Cardiac septum (tissue), 1 donor: ENCODE measurements at places on chromosomes 2 and 18. TPM values are rescaled to one million over a fixed set of nuclear protein-coding genes. Genes with fewer than 3 reads are reported as not detected.

GRCh38 chr2:85733121-85733960 lies 20.4 kb upstream of the ATOH8 start:
- DNase-seq = no peak

DNA sequence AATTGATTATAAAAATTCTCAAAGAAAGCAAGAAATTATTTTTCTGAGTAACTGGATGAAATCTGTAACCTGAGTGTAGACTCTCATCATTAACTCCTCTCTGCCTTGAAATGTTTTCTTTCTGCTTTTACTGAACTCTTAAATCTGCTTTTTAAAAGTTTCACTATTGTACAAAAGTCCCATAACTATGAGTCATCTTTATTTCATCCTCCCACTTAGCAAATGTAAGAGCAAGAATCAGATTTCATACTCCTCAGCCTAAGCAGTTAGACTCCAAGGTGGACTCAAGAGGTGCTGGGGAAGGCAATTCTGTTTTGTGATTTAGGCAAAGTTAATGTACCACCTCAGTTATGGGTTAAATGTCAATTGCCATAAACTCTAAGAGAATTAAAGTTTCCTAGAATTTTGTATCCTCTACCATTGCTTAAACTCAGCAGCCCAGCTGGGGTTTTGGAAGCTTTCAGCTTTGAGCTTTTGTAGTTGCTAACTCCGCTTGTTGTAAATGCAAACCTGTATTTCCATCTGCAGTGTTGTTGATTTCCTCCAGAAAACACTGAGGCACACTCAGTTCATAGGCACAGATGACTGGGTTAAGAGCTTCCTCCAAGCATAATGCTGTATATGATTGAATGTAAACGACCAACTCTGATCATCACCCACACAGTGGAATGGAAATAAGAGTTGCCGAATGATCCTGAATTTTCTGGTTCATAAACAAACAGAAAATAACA lies 268.8 kb downstream of the ARHGAP15 start:
- no peak for DNase-seq

GRCh38 chr2:236663287-236664101 lies 93.9 kb downstream of the ACKR3 start:
- no peak for DNase-seq

- DNase-seq = no peak
Observed at GRCh38 chr2:111678651-111679050, 205.3 kb downstream of the ANAPC1 start.

DNA sequence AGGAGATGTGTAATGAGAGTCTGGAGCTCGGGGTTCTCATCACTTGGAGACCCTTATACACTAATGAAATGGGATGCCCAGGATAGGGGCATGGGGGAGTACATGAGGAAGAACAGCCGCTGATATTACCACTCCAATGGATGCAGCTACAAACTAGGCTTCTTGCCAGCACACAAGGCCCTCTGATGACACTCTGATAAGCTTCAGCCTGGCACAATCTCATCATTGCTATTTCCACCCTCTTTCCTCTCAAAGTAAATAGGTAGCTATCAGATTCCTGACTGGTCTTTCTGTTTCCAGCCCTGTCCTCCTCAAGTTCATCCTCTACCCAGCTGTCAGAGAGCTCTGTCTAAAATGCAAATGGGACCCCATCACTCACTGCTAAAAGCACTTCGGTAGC lies 103.0 kb downstream of the GPR39 start:
- DNase-seq = no peak

CRYBA2 gene
- not detected for total RNA-seq

GRCh38 chr2:113135317-113135716 lies 7.9 kb downstream of the IL1RN start:
- DNase-seq = no peak

DNA sequence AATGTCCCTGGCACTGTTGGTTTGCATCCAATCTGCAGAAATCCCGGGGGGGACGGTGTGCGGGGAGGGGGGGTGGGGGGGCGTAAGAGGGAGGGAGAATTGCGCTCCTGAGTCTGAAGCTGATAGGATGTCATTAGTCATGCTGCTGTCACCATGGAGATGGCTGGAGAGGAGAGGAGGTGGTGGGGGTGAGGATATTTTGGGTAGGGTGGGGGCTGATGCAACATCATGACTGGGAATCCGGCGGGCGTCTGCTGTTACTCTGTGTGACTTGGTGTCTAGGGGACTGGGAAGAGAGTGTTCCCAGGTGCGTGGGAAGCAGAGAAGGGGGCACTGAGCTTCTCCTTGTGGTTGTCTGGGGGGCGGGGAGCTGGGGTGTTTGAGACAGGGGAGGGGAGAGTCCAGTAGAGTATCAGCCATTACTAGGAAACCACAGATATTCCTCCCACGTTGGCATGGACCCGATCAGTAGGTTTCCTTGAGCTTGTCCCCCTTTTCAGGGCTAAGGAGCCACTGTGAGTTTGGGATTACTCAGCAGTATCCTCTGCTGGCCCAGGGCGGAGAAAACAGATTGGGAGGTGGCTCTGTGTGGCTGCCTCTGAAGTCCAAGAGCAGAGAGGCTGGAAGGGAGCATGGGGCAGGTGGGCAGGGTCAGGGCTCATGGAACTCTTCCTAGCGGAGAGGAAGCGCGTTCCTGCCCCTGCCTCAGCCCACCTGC lies 18.9 kb downstream of the TET3 start:
- no peak for DNase-seq

ARHGAP15 gene
- total RNA-seq = 6.8 TPM

RAB6C gene
- not detected for total RNA-seq

GRCh38 chr2:29336341-29337241 lies 221.4 kb downstream of the CLIP4 start:
- DNase-seq = no peak

- DNase-seq = no peak
Observed at GRCh38 chr2:151334082-151334815, 23.1 kb upstream of the TNFAIP6 start.

TMSB10 gene
- 452 TPM for total RNA-seq

DNA sequence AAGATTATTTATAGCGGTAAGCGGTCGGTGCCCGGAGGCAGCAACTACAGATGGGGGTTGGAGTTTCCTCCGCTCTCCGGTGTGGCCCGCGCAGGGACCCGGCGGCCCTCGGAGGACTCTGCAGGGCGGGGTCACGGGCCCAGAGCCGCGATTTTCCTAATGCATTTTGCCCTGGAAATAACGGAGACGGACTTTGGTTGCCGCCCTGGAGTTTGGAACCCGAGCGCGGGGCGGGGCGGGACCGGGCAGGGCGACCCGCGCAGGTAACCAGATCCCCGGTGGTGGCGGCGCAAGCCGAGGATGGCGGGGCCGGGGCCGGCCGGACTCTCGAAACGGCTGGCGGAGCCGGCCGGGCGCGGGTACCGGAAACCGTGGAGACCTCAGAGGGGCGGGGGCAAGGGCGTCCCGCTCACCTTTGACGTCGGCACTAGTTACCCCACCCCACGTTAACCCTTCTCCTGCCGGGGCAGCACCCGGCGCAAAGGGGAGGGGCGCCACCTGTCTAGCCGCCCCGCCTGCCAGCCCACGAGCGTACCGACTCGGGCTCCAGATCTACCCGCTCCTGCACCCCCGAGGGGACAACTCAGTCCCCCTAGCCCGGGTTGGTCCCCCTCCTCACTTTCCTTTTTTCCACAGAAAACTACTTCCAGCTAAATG lies 2.9 kb downstream of the CYP26B1 start:
- no peak for DNase-seq

DNA sequence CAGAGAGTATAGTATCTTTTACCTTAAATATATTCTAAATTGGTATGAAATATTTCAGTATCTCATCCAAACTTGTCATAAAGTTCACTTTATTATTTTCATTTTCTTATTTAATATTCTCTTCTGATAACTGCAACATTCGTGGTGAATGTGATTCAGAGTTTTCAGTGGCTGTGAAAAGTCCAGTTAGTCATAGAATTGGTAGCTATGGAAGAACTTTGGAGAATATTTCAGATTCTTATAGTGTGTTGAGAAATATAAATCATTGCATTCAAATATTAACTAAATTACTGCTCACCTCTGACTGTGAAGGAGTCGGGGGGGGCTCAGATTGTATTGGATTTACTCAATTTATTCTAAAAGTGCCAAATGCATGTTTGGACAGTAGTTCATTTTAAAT lies 178.6 kb upstream of the VWC2L start:
- no peak for DNase-seq

HK2 gene
- 15.5 TPM for total RNA-seq

- DNase-seq = no peak
Observed at GRCh38 chr2:161139098-161139987, 20.9 kb upstream of the TANK start.

GPAT2 gene
- total RNA-seq = 6.6 TPM

GRCh38 chr18:25167612-25168410 lies 184.2 kb downstream of the ZNF521 start:
- DNase-seq = no peak

ANKRD53 gene
- 0.38 TPM for total RNA-seq

GRCh38 chr18:73645160-73645715 lies 502.4 kb downstream of the FBXO15 start:
- DNase-seq = no peak

DNA sequence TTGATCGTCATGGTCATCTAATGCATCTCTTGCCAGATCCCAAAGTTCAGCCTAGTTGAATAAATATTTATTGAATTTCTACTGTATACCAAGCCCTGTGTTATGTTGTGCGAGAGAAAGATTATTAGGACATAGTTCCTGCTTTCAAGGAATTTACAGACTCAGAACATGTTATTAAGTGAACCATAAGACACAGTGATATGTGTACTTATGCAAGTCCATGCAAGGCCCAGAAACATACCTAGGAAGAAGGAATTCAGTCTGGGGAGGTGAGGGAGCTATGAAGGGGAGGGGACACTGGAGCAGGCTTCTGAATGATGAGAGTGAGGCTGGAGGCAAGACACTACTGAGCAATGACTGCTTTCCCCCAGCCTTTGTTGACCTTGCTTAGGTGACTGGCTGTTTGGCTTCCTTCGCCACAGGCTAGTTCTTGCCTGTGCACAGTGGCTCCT lies 81.4 kb downstream of the ACAA2 start:
- no peak for DNase-seq

- DNase-seq = no peak
Observed at GRCh38 chr2:113283704-113284284, 5.1 kb upstream of the PAX8 start.

DNA sequence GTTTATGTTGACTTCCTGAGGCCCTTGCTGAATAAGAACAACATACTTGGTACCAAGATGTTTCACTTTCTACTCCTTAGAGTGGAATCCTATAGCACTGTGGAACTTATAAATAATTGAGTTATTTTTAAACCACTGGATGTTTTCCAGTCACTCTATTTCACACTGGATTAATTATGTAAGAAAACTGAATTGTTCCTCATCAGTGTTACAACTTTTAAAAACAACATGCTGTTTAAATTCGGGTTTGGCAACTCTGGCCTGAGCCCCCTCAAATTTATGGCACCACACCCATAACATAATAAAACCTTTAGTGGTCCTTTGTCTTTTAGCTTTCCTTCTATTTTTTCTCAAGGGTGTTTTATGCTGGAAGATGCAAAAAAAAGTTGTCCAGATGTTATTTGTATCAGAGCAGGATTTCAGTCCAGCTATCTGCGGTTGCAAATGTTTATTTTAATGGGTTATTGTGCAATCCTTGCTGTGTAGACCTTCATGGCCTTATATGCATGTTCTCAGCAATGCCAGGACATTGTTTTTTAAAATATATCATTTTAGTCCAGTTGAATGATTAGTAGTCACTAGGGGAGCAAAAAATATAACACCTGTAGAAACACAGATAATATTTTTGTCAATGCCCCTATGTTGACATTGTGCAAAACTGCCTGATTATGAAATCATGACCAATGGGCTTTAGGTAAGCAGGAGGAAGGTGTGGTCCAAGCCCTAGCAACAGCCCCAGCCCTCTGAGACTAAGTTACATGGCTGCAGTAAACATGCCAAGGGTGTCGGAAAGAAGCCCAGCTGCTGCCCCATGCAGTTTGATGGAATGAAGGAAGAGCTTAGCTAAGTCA lies 638.0 kb upstream of the ZEB2 start:
- no peak for DNase-seq

DNA sequence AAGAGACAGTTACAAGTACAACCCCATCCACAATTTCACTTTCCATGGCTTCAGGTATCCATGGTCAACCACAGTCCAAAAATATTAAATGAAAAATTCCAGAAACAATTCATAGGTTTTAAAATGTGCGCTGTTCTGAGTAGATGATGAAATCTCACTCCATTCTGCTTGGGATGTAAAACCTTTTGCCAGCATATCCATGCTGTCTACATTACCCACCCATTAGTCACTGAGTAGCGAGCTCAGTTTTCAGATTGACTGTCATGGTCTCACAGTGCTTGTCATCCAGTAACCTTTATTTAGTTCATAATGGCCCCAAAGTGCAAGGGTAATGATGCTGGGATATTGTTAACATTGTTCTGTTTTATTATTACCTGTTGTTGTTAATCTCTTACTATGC lies 40.5 kb downstream of the SMAD4 start:
- no peak for DNase-seq

- no peak for DNase-seq
Observed at GRCh38 chr2:4357121-4357520, 653.7 kb downstream of the DCDC2C start.

MYO5B gene
- total RNA-seq = 5.2 TPM

DNA sequence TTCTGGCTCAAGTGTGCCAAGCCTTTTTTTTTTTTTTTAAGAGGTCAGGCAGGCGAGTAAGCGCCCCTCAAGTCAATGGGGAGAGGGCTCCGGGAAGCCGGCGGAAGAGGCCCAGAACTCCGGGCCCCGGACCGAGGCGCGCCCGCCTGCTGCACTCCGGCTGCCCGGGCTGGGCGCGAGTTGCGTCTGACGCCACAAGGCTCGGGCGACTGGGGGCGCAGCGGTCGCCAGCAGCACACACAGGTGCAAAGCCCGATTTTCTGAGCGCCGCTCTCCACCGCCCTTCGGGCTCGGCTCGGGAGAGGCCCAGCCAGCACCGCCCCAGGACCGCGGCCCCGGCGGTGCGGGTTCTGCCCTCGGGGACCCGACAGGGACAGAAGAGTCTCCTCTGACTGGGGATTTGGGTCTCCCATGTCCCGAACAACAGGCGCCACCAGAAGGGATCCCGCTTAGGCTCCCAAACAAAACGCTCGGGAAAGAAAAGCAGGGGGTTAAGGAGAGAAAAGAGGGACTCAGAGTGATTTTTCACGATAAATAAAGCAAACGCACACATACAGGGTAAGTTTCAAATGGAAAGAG lies 787 bp downstream of the ERBB4 start:
- no peak for DNase-seq

GRCh38 chr2:173962583-173963110 lies 2.5 kb downstream of the SP3 start:
- no peak for DNase-seq
